ENCODE measurements at places on chromosomes 12 and 14.

- H3K36me3 ChIP-seq = no peaks in the 10 kb centered on the region
- H3K4me3 ChIP-seq = no peak overlapping the region
- H3K4me1 ChIP-seq = no peaks in the 10 kb centered on the region
Measured at GRCh38 chr12:76252031-76252430, 96.2 kb downstream of the BBS10 start.

- H3K4me3 ChIP-seq = no peak overlapping the region
- peaks cover 65% of the 10 kb centered on the region for H3K4me1 ChIP-seq
- H3K27me3 ChIP-seq = no peaks in the 10 kb centered on the region
Measured at GRCh38 chr12:3723916-3724805, 28.7 kb downstream of the CRACR2A start.

DNA sequence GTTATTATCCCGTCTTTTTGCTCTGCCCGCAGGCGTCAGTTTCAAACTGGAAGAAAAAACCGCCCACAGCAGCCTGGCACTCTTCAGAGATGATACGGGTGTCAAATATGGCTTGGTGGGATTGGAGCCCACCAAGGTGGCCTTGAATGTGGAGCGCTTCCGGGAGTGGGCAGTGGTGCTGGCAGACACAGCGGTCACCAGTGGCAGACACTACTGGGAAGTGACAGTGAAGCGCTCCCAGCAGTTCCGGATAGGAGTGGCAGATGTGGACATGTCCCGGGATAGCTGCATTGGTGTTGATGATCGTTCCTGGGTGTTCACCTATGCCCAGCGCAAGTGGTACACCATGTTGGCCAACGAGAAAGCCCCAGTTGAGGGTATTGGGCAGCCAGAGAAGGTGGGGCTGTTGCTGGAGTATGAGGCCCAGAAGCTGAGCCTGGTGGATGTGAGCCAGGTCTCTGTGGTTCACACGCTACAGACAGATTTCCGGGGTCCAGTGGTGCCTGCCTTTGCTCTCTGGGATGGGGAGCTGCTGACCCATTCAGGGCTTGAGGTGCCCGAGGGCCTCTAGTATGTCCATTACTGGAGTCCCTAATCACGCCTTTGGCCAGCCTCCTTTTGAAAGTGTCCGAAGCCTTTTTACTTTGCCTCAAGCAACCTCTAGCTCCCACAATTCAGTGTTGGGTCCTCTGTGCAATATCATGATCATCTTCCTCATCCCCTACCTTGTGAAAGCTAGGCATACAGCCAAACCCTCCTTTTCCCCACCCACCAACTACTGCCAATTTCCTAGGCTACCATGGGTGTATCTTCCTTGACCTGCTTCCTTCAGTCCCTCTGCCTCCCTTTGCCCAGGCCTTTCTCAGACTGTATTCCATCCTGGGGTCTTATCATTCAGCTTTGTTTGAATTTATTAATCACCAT is 891 bp downstream of the SPRYD4 start:
- no peak for DNase-seq
- H3K27ac ChIP-seq = peak overlapping the region; percentile 91
- peaks cover 13% of the 10 kb centered on the region for H3K4me1 ChIP-seq
- H3K27me3 ChIP-seq = no peaks in the 10 kb centered on the region
- peak overlapping the region; percentile 97 for H3K4me3 ChIP-seq

- H3K27me3 ChIP-seq = no peaks in the 10 kb centered on the region
- peak overlapping the region; percentile 41 for H3K27ac ChIP-seq
- peak overlapping the region; percentile 47 for H3K4me3 ChIP-seq
Measured at GRCh38 chr14:100049220-100049619, 16.0 kb upstream of the EVL start.

Measured in natural killer cell treated with Interleukin-12 subunit alpha and Interleukin-12 subunit beta and Interleukin-15 and Interleukin-18, amount 100 ng/mL, for 72 hours (primary cell).